ENCODE measurements at places on chromosomes 3 and 15.

DNA sequence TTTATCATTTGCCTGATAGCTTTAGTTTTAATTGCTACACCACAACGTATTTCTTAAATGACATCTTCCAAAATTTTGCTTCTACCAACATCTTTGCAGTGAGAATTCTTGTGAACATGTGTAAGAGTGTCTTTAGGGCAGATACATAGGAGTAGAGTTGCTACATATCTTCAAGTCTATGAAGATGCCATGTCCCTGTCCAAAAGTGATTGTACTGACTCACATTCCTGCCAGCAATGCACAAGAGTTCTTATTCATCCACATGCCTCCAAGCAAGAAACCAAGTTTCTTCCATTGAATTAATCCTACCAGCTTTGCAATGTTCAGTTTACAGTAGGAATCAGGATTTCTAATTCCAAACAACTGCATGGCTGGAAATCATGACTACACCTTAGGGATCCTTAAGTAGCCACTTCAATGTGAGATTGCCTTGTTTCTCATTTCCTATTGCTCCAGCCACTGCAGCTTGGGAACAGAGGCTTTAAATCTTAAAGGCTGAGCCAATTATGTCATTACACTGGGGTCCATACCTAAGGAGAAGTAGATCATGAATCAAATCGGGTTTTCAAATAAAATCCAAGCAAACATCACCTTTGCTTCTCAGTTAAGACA, 44.5 kb downstream of the BCL2L10 start:
- no peak for DNase-seq

DNA sequence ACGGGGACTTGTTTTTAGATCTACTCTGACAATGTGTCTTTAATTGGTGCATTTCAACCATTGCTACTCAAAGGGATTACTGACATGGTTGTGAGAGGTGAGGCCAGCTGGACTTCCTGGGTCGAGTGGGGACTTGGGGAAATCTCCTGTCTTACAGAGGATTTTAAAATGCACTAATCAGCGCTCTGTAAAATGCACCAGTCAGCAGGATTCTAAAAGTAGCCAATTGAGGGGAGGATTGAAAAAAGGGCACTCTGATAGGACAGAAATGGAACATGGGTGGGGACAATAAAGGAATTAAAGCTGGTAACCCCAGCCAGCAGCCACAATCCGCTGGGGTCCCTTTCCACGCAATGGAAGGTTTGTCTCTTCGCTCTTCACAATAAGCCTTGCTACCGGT, 122.5 kb upstream of the SNRPN start:
- DNase-seq: no peak

- DNase-seq: no peak
Observed at GRCh38 chr3:71207632-71208031, 375.9 kb downstream of the FOXP1 start.

DNA sequence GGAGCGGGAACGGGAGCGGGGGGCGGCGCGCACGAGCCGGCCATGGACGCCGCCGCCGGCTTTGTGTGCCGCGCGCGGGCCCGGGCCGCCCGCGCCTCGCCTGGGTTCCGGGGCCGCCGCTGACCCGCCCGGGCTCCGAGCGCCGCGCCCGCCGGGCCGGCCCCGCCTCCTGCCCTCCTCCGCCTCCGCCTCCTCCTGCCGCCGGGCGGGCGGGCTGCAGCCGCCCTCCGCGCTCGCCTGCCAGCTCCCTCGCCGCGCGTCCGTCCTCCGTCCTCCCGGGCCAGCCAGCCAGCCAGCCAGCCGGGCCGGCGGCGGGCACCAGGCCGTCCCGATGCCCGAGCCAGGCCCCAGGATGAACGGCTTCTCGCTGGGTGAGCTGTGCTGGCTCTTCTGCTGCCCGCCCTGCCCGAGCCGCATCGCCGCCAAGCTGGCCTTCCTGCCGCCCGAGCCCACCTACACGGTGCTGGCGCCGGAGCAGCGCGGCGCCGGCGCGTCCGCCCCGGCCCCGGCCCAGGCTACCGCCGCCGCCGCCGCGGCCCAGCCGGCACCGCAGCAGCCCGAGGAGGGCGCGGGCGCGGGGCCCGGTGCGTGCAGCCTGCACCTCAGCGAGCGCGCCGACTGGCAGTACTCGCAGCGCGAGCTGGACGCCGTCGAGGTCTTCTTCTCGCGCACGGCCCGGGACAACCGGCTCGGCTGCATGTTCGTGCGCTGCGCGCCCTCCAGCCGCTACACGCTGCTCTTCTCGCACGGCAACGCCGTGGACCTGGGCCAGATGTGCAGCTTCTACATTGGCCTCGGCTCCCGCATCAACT, at the start of gene ABHD17C:
ABHD17C (plus strand) TSS at position 212 of the 812 bp plus-strand sequence; CDS start at position 332, 120 bp downstream.
- no peak for DNase-seq

- DNase-seq: no peak
Observed at GRCh38 chr3:27714146-27714526, 8.0 kb downstream of the EOMES start.

- no peak for DNase-seq
Observed at GRCh38 chr3:83122774-83123350, 1361.4 kb upstream of the GBE1 start.

- no peak for DNase-seq
Observed at GRCh38 chr3:46907271-46907670, 29.8 kb downstream of the PTH1R start.

Data from effector CD4-positive, alpha-beta T cell (primary cell).